IMR-90 (cell line): ENCODE measurements at places on chromosomes 1 and 21. TPM values are rescaled to one million over a fixed set of nuclear protein-coding genes. Genes with fewer than 3 reads are reported as not detected.
A peak's percentile ranks its signal among the peaks of the same experiment; 100 is the strongest.

GRCh38 chr1:28737307-28738132 lies 780 bp downstream of the YTHDF2 start:
- H3K27me3 ChIP-seq = no peaks in the 10 kb centered on the region
- H3K36me3 ChIP-seq = peaks cover 21% of the 10 kb centered on the region
- peaks cover 2% of the 10 kb centered on the region; the same call in 1 of the 2 replicates for H3K4me1 ChIP-seq
- DNase-seq = peak; percentile 43
- H3K27ac ChIP-seq = peak overlapping the region; percentile 92

DNA sequence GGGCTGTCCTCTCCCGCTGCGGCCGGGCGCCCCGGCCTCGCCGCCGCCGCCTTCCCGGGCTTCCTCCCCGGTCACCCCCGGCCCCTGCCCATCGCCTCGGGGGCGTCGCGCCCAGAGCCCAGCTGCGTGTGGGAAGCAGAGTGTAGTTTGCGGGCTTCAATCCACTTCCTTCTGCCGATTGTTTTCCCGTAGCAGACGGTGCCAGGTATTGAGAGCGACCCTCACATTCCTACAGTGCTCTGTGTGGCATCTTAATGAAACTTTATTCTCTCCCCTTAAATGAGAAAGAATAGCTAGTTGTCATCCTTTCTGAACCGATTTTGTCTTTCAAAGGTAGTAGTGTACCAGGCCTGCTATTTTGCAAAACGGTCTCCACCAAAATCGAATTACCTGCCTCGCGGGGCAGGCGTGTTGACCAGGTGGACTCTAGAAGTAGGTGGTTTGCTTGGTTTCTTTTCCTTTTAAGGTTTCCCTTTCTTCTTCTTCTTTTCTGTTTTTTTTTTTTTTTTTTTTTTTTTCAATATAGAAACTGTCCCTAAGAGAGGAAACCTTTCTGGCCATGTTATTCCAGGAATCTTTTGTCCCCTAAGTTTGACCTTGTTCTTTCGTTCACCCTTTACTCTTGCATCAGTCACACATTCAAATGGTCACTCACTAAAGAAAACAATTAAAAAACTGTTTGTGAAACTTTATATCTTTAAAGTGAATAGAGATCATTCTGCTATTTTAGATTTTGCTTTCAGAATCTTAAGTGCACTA lies 881 bp downstream of the USP25 start:
- no peaks in the 10 kb centered on the region for H3K36me3 ChIP-seq
- peak overlapping the region; percentile 84 for H3K27ac ChIP-seq
- no peaks in the 10 kb centered on the region; the same call in 1 of the 2 replicates for H3K27me3 ChIP-seq
- no peak for DNase-seq
- H3K4me3 ChIP-seq = peak overlapping the region; percentile 96

Gene GNG12
- polyA plus RNA-seq = 74.4 and 92.3 TPM in 2 replicates

Gene RIMS3
- polyA plus RNA-seq = 0.10 and 0.22 TPM in 2 replicates

Gene SYNC
- polyA plus RNA-seq = 41.3 and 48.9 TPM in 2 replicates

DNA sequence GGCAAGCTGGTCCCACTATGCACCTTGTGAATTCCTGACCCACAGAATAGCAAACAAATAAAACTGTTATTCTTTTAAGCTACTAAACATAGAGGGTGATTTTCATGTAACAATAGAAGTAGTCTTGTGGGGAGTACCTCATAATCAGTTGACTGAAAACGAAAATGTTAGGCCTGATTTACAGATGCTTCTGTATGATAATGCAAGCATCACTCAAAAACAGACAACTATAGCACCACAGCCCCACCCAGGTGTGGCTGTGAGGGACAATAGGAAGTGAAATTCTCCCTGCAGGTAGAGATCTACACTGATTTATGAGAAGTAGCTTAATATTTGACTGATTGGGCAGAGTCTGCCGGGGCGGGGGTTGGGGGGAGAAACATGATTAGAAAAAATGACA lies 26.5 kb upstream of the KRTAP19-8 start:
- no peak overlapping the region for H3K27ac ChIP-seq
- no peak overlapping the region for H3K4me3 ChIP-seq
- no peaks in the 10 kb centered on the region for H3K4me1 ChIP-seq
- H3K27me3 ChIP-seq = no peaks in the 10 kb centered on the region
- no peak for DNase-seq

- no peaks in the 10 kb centered on the region for H3K4me1 ChIP-seq
- no peak overlapping the region for H3K4me3 ChIP-seq
- H3K36me3 ChIP-seq = no peaks in the 10 kb centered on the region
- peaks cover 15% of the 10 kb centered on the region for H3K27me3 ChIP-seq
- no peak for DNase-seq
Measured at GRCh38 chr1:113244112-113244820, 146.0 kb upstream of the MAGI3 start.

Gene IARS2
- 26.2 and 34.8 TPM in 2 replicates for polyA plus RNA-seq

DNA sequence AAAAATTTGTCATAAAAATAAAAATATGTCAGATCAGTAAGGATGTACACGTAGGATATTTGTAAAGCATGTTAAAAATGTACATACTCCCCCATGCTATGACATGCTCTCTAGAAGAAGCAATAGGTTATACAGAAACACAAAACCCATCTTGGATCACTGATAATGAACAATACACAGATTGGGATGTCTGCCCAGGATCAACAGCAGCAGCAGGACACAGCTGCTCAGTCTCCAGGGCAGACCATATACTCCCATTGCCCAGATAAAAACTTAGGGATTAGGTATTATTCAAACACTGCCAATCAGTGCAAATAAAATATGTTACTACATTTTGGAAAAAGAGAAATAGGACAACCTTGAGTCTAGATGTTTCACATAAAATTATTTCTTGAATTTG lies 39.0 kb downstream of the DAB1 start:
- H3K36me3 ChIP-seq = no peaks in the 10 kb centered on the region
- H3K27me3 ChIP-seq = no peaks in the 10 kb centered on the region
- H3K27ac ChIP-seq = no peak overlapping the region
- no peak overlapping the region for H3K4me3 ChIP-seq

- DNase-seq = no peak
- H3K4me1 ChIP-seq = peaks cover 3% of the 10 kb centered on the region; the same call in 1 of the 2 replicates
- no peaks in the 10 kb centered on the region for H3K36me3 ChIP-seq
- H3K27me3 ChIP-seq = no peaks in the 10 kb centered on the region
- no peak overlapping the region for H3K27ac ChIP-seq
- no peak overlapping the region for H3K4me3 ChIP-seq
Measured at GRCh38 chr1:186202271-186202764, 172.7 kb downstream of the TPR start.

- no peak for DNase-seq
- no peaks in the 10 kb centered on the region for H3K36me3 ChIP-seq
- no peaks in the 10 kb centered on the region for H3K4me1 ChIP-seq
- H3K27me3 ChIP-seq = no peaks in the 10 kb centered on the region
Measured at GRCh38 chr1:74641876-74642275, 31.7 kb downstream of the ERICH3 start.

Gene LINGO4
- not detected in 2 replicates for polyA plus RNA-seq

DNA sequence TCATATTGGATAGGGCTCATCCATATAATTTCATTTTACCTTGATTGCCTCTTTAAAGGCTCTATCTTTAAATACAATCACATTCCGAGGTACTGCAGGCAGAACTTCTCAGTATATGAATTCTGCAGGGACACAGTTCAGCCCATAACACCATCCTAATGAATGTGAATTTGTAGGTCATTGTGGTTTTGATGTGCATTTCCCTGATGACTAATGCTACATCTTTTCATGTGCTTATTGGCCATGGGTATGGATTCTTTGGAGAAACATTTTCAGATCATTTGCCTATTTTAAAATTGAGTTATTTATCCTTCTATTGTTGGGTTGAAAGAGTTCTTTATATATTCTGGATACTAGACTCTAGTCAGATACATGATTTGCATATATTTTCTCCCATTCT lies 9.6 kb upstream of the RPS6KC1 start:
- no peak overlapping the region for H3K27ac ChIP-seq
- no peaks in the 10 kb centered on the region; the same call in 1 of the 2 replicates for H3K27me3 ChIP-seq
- H3K4me3 ChIP-seq = no peak overlapping the region
- no peaks in the 10 kb centered on the region for H3K36me3 ChIP-seq
- DNase-seq = peak; percentile 77

DNA sequence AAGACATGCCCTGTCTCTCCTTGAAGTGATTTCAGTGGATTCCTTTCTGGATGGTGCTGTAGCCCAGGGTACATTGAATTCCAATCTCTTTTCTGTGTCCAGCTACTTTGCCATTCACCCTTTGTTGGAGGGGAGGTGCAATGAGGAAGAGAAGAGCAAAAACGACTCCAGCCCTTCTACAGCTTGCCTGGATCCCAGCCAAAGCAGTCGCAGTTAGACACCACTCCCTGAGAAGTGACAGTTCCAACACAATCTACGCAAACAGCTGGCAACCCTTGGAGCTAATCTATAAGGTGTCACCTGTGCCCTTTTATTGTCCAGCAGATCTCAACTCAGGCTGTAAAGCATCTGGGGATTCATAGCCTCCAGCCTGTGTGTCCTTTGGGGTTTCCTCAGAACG lies 4.6 kb downstream of the CD244 start:
- H3K4me3 ChIP-seq = no peak overlapping the region
- no peaks in the 10 kb centered on the region for H3K36me3 ChIP-seq
- H3K27me3 ChIP-seq = no peaks in the 10 kb centered on the region

GRCh38 chr1:92087542-92087941 lies 7.4 kb downstream of the BTBD8 start:
- H3K27ac ChIP-seq = no peak overlapping the region
- H3K36me3 ChIP-seq = no peaks in the 10 kb centered on the region
- H3K4me1 ChIP-seq = no peaks in the 10 kb centered on the region
- H3K27me3 ChIP-seq = no peaks in the 10 kb centered on the region
- DNase-seq = no peak
- H3K4me3 ChIP-seq = no peak overlapping the region

Gene CCDC185
- polyA plus RNA-seq = not detected in 2 replicates

DNA sequence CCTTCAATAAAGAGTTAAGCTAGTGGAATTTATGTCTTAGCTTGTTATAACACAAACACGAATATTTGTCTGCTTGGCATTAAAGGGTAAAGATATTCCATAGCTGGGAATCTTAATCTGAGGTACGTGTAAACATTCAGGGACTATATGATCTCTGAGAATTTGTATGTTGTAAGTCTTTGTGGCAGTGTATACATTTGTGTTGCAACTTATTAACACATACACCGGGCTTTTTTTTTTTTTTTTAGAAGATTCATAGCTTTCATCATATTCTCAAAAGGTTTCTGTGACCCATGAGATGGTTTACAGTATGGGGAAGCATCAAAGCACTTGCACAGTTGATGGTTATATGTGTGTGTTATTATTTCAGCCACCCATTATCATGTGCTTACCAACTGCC lies 3.0 kb downstream of the GGPS1 start:
- H3K4me3 ChIP-seq = no peak overlapping the region
- no peak for DNase-seq
- H3K36me3 ChIP-seq = peaks cover 7% of the 10 kb centered on the region
- H3K27me3 ChIP-seq = no peaks in the 10 kb centered on the region

DNA sequence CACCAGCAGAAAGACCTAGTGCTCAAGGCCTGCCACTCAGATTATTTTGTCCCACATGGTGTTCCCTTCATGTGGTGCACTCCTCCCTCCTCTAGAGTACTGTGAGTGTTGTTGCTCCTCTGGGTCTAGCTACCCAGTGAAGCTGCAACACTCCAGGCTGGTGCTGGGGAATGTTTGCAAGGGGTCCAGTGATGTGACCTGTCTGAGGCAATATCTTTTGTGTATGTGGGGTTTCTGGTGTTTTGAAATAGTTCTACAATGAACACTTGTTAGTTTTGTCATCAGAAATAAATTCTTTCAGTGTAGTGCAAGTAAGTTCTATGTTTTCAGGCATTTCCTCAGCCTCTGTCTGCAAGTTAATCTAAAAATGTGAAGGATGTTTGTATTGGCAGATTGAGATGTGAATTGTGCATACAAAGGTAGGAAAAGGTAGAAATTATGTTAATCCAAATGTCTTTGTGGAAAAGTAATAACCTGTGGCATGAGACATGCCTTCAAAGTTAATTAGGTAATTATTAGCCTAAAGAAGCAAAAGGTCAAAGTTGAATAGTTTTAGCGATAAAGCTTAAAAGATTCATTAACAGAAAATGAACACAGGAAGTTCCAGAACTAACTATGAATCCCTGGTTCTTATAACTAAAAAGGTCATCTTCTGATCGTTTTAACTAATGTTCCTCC lies 616.8 kb downstream of the LTN1 start:
- H3K36me3 ChIP-seq = no peaks in the 10 kb centered on the region
- no peaks in the 10 kb centered on the region for H3K27me3 ChIP-seq
- peaks cover 4% of the 10 kb centered on the region for H3K4me1 ChIP-seq
- peak; percentile 77 for DNase-seq
- peak overlapping the region; percentile 61; the same call in 1 of the 2 replicates for H3K27ac ChIP-seq

Gene OR6Y1
- not detected in 2 replicates for polyA plus RNA-seq

Gene PMVK
- 28.1 and 31.8 TPM in 2 replicates for polyA plus RNA-seq

Gene GJB3
- polyA plus RNA-seq = not detected in 2 replicates

- no peaks in the 10 kb centered on the region for H3K27me3 ChIP-seq
- H3K36me3 ChIP-seq = no peaks in the 10 kb centered on the region; the same call in 1 of the 2 replicates
- H3K27ac ChIP-seq = peak overlapping the region; percentile 77
- peak; percentile 85 for DNase-seq
Measured at GRCh38 chr1:27574871-27575831, 28.8 kb downstream of the AHDC1 start.

DNA sequence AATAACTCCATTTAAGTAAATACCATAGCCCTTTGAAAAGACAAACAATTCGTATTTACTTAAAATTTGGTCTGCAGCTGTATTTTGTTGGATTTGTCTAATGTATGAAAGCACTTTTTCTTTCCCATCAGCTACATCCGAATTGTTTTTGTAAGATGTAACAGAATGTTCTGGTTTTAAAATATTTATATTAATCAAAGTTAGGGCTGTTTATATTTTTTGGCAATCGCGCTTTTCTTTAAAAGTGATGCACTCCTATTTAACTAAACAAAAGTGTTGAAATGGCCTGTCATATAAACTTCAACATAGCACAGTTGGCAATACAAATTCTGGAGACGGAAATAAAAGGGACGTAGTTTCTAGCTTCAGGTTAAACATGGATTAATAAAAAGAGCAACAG lies 216.3 kb upstream of the ADGRL2 start:
- peak; percentile 52 for DNase-seq
- no peaks in the 10 kb centered on the region; the same call in 1 of the 2 replicates for H3K4me1 ChIP-seq
- no peaks in the 10 kb centered on the region for H3K36me3 ChIP-seq
- H3K4me3 ChIP-seq = no peak overlapping the region

Gene AUNIP
- polyA plus RNA-seq = 2.2 and 2.4 TPM in 2 replicates

- H3K4me1 ChIP-seq = no peaks in the 10 kb centered on the region
- no peak for DNase-seq
- no peak overlapping the region for H3K4me3 ChIP-seq
- peaks cover 5% of the 10 kb centered on the region; the same call in 1 of the 2 replicates for H3K27me3 ChIP-seq
Measured at GRCh38 chr1:112772781-112773180, 57.6 kb upstream of the PPM1J start.

Gene HHIPL2
- polyA plus RNA-seq = 0.12 and 0.17 TPM in 2 replicates

DNA sequence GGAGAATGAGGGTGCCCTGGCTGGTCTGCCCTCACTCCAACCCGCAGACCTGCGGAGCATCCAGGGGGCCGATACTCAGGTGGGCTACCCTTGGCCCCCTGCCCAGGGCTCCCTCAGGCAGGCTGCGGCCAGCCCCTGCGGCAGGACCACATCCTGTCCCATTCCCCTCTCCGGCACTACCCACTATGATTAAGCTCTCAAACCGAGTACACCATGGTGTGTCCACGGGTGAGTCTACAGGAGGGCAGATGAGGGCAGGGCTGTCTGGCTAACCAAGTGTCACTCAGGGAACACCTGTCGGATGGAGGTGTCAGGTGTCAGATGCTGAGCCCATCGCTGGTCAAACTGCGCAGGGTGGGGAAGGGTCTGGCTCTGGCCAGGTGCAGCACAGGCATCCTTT lies 47.2 kb downstream of the SLC66A1 start:
- H3K4me3 ChIP-seq = no peak overlapping the region
- H3K4me1 ChIP-seq = peaks cover 6% of the 10 kb centered on the region; the same call in 1 of the 2 replicates
- no peak overlapping the region for H3K27ac ChIP-seq
- no peak for DNase-seq
